ENCODE measurements at places on chromosomes 5 and 9.

DNA sequence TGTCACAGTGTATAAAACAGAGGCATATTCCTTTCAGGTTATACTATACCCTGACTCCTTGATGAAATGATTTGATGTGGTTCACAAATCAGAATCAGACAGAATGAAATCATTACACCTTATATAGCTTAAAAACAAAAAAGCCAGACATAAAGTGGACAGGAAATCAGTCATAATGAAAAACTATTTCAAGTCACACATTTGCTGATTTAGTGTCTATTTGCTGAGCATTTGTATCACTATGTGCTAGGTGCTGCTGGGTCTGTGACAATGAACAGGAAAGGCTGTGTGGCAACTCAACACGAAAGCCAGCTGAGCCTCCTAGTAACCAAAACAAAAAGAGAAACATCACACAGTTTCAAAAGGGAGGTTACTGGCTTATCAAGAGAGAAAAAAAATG lies 194.0 kb downstream of the EFNA5 start:
- DNase-seq: no peak

GRCh38 chr9:113355040-113355596 lies 5.8 kb downstream of the BSPRY start:
- DNase-seq: no peak

GRCh38 chr9:127491516-127491915 lies 40.2 kb downstream of the LRSAM1 start:
- no peak for DNase-seq

GRCh38 chr5:10868956-10869355 lies 107.9 kb upstream of the DAP start:
- DNase-seq: no peak

DNA sequence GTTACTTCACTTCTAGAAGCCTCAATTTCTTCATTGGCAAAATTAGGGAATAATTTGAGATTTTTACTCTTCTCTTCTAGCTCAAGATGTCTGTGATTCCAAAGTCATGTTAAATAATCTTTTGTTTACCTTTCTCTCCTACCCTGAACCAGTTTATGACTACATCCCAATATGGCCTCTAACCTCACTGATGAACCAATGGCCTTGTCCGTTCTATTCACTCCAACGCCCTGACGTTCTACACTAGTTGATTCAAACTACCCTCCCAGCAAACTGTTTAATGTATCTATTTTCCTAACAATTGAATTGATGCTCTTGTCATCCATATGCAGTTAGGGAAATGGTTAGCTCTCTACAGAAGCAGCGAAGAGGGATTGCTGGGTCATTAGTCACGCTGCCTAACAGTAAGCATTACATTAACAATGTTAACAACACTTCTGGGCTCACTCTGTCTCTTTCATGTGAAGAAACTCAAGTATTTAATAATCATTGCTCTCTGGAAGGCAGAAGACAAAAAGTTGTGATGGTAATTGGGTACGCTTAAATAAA lies 38.0 kb downstream of the RAPGEF1 start:
- no peak for DNase-seq

DNA sequence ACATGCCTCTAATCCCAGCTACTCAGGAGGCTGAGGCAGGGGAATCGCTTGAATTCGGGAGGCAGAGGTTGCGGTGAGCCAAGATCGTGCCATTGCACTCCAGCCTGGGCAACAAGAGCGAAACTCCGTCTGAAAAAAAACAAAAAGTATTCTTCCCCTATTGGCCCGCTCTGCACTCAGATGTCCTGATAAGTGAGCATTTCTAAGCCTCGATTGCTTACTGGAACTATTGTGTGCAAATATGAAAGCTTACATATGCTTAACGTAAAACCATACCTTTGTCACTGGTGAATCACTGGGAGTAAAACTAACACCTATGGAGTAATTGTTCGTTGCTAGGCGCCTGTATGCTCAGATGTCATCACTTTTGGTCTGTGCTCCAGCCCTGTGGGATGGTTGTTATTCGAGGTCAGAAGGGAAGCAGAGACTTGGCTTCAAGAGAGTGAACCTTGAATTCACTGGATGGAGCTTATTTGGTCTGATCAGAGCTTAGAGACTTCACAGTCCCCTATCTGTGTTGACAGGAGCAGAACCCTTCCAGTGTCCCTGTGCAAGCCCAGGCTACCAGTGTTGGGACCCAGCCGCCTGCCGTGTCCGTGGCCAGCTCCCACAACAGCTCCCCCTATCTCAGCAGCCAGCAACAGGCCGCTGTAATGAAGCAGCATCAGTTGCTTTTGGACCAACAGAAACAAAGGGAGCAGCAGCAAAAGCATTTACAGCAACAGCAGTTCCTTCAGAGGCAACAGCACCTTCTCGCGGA lies 25.3 kb upstream of the LTC4S start:
- no peak for DNase-seq

GRCh38 chr5:113293975-113294310 lies 140.8 kb downstream of the TSSK1B start:
- no peak for DNase-seq

GRCh38 chr5:150672237-150672883 lies 11.3 kb downstream of the MYOZ3 start:
- DNase-seq: no peak

- no peak for DNase-seq
Observed at GRCh38 chr5:94771742-94772141, 153.3 kb downstream of the SLF1 start.

DNA sequence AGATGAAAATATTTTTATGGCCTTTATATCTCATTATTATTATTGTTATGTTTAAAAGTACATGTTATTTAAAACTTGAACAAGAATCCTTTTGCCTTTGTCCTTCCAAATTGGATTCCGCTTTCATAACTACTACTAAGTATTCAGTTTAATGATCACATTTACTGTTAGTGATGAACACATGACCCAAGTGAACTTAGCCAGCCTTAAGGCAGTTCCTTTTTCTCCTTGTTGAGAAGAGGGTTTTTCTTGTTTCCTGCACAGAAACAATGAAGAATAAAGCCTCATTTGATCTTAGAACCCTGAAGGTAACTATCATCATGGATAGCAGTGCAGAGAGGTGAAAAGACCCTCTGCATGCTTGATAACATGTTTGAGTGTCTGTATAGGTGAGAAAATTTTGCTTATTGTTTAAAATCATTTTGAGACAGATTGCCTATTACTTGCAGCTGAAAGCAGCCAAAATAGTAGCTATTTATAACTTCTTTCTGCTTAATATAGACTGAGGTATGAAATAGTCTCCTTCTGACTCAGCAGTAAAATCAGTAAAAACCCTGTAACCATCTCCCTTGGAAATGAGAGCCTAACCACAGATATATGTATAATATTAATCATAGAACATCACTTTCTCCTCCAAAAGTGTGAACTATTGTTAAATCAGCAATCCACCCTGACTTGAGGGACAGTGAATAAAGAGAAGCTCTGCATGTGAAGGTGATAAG lies 266.2 kb downstream of the SPATA31D1 start:
- no peak for DNase-seq

- DNase-seq: no peak
Observed at GRCh38 chr9:13364271-13365000, 84.9 kb upstream of the MPDZ start.

DNA sequence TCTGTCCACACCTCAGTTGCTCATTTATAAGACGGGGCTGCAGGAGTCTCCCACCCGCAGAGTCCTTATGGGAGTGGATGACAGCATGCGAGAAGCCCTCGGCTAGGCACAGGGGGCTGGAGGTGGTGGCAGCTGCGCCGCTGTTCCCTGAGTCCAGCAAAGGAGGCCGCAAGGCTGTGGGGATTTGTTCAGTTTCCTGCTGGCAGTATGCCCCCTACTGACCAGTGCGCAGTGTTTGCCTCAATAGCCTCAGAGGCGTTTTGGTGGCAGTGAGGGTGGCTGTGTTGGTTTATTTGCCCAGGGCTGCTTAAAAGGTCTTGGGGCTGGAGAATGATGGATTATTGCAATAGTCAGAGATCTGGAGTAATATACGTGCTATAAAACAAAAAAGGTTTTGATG lies 176.3 kb upstream of the OTULINL start:
- no peak for DNase-seq

- DNase-seq: no peak
Observed at GRCh38 chr5:5523066-5523505, 100.6 kb downstream of the ICE1 start.

DNA sequence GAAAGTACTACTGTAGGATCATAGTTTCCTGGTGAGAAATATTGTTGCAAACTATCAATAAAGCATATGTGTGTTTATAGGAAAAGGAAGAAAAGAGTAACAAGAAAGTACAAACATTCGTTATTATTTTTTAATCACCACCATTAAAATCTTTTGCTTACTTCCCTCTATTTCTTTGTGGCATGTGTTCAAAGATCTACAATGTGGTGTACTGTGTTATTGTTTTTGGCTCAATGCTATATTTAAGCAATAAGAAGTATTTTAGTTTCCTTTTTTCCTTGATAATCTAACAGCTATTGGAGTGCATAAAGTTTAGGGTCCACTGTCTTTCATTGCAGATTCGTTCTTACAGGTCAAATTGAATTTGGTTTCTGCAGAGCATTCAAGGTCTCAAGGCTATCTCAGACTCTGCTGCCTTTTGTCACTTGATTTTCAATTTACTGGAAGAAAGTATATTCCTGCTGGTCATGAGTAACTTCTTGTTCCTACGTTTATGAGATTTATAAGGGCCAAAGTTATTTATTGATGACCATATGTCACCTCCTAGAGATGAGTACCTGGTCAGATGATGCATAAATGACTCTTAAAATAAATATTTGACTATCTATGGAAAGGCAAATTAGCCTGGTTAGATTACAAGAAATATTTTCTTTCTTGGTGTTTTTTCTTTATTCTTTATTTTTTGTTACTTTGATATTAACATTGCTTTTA lies 323.0 kb downstream of the TMEM167A start:
- no peak for DNase-seq

DNA sequence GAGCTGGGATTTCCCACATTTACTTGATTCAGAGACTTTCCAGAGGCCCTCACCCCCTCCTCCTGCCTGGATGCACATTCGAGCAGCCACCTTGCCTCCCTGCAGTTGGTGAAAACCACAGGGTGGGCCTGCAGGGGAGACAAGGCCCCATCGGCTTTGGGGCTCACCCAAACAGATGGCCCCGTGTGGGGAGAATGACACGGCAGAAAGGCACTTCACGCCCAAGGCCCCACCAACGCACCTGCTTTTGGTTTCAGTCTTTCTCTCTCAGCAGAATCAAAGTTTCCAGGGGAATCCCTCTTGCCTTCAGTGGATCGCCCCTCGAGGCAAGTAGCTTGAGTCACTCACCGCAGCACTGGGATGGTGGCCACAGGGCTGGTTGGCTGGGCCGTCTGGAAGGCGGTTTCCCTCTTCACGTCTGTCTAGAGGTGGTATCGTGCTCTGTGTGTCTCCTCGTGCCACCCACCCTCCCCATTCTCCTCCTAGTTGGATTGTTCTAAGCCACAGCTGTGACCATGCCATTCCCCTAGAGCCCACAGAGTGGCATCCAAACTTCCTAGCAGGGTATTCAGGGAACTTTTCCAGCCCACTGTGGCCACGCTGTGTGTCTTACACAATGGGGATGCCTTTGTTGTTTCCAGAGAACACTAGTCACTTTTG lies 31.8 kb downstream of the SEC61B start:
- peak; percentile 7 for DNase-seq

DNA sequence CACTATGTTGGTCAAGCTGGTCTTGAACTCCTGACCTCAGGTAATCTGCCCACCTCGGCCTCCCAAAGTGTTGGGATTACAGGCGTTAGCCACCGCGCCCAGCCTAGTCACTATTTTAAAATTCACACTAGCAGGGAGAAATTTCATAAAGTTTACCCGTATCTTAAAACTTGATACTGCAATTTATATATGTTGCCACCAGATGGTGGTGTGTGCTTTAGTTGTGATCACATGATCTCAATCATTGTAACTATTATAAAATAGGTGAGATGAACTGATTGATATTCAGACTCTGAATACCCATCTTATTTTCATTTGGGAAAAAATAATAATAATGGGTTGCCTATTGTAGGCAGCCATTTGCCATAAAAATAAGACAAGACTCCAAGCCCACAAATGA lies 1330.4 kb upstream of the WWC1 start:
- DNase-seq: no peak

DNA sequence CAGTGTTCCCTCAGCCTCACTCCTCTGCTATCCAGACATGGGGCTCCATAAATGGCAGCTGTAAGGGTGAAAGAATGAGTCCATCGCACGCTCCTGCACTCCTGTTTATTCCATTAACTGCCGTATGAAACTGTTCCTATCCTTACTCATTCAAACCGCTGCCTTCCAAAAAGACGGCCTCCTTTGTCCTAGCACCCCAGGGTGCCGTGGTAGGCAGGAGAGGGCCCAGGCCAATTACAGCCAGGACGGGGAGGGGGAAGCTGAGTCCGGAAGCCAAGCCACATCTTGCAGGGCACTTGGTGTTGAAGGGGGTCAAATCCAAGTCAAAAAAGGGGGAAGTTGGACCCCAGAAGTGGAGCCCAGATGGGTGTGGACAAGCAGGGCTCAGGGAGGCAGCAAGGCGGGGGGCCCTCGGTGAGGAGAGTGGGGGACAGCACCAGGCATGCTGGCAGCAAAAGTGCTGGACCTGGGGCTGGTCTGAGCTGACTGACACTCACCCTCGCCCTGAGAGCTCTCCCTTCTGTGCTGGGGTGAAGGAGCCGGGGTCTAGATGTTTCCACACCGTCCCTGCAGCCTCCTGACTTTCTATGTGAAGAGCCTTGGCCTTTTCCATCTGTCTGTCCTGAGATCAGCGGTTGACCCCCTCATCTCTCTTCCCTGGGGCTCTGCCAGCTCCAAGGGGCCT lies 63.3 kb downstream of the COL23A1 start:
- DNase-seq: no peak

- DNase-seq: no peak
Observed at GRCh38 chr5:116068028-116068632, 16.7 kb upstream of the COMMD10 start.

DNA sequence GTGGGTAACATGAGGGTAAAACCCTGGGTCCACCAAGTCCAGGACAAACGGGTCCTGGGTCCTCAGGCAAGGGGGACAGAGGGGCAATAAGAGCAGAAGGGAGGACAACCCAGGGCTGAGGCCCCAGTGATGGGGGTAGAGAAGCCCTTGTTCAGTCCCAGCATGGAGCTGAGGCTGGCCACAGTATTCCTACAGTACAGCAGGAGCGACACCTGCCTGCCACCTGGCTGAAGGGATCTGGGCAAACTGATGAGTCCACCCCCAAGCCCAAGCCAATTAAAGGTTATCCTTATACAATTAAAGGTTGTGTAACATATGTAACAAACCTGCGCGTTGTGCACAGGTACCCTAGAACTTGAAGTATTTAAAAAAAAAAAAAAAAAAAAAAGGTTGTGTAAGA lies 97.7 kb upstream of the LRRTM2 start:
- no peak for DNase-seq

- DNase-seq: no peak
Observed at GRCh38 chr5:137114529-137114928, 384.6 kb downstream of the SPOCK1 start.

DNA sequence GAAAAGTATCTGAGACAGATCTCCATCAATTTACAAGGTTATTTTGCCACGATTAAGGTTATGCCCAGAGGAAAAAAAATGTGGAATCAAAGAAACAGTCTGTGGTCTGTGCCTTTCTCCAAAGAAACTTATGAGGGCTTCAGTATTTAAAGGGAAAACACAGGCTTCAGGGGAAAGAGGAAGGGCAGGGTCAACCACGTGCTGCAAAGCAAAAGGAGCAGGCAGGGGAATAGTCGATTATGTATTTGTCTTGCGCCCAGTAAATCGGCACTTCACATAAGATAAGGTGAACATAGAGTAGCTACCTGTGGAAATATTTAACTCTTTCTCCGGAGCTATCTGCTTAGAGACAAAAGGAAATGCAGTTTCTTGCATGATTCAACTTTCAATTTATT lies 343.7 kb downstream of the RAB3C start:
- DNase-seq: no peak
